Skin of body (tissue), 3 donors: ENCODE measurements at places on chromosomes 5 and 9. TPM values are rescaled to one million over a fixed set of nuclear protein-coding genes. Genes with fewer than 3 reads are reported as not detected.

Gene PRDM9
- not detected for total RNA-seq

DNA sequence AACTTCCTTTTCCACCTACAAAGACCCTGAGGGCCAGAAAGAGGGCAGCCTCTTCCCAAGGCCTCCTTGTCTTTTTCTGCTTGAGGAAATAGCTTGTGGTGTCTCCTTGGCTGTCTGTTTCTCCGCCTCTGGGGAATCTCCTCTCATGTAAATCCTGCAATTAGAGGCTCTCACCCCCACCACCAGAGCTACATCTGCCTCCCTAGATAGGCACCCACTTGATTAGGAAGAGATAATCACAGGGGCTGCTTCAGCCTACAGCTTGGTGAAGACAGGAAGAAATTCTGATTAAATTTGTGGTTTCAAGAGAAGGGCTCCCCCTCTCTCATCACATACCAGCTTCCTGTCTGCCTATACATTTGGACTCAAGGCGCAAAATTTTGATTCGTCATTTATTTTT, 75.6 kb downstream of the TLR4 start:
- DNase-seq: no peak

DNA sequence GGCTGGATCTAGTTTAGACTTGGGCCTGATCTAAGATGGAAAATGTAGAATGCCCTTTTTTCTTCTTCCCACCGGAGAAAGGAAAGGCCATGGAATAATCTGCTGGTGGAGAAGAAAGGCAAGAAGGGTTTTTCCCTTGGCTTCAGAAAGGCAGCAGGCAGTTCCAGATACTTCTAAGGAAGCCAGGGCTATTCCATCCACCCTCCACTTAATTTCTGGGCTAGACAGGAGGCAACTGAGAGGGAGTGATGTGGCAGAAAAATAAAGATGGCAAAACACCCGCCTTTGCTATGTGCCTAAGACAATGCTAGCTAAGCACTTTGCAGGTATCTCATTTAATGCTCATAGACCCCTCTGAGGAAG, 9.9 kb downstream of the MYOZ3 start:
- no peak for DNase-seq

DNA sequence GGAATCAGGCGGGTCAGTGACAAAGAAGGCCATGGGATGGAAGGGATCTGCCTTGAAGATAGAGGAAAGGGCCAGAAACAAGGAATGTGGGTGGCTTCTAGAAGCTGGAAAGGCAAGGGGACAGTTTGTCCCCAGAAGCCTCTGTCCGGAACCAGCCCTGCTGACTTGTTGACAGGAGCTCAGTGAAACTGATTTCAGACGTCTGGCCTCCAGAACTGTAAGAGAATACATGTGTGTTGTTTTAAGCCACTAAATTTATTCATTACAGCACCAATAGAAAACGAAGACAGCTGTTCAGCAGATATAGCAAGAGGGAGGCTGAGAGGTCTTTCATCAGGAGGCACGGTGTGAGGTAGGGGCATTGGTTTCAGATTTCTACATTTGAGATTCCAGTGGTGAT, 422.5 kb downstream of the KDM4C start:
- DNase-seq: no peak

- no peak for DNase-seq
Observed at GRCh38 chr5:144035046-144035740, 135.3 kb downstream of the YIPF5 start.

GRCh38 chr5:43491326-43491725, 7.7 kb upstream of the TMEM267 start:
- DNase-seq: no peak

Gene SHOC1
- 0.79 TPM for total RNA-seq

DNA sequence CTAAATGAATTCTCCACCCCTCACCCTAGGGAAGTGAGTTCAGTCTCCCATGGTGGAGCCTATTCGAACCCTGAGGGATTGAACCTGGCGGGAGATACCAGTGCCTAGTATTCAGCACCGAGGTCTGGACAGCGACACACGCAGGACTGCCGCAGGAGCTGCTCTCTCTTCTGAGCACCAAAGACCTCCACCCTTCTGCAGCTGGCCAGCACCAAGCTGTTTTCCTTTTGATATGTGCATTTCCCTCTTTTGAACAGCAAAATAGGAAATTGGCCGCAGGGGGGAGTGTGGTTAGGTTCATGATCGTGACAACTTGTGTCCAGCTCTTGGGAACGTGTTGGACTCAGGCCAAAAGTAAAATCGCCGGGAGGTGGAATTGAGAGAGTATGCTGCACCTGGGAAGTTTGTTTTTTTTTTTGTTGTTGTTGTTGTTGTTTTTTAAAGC, 1.2 kb upstream of the PCSK1 start:
- peak; percentile 25 for DNase-seq

- no peak for DNase-seq
Observed at GRCh38 chr5:60514152-60514551, 185.8 kb downstream of the DEPDC1B start.

- no peak for DNase-seq
Observed at GRCh38 chr9:136095070-136096058, at the start of gene NACC2. Gene NACC2, minus strand, starts transcription at chr9:136095289. Its CDS starts 44,768 bp downstream, at chr9:136050521.

DNA sequence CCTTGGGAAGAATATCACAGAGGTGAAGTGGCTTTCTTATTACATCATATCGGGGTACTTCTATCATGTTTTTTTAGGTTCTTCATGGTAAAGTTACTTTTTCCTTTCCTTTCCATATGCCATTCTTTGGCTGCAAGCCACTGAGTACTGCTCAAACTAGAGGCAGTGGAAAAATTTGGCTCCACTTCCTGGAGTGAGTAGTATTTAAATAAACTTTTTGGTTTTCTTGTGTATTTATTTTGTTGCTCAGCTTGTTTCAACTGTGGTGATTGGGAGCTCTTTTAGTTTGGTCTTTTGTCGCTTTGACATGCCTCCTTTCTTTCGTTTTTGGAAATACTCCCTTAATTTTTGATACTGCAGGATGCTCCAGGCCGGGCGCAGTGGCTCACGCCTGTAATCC, 69.8 kb downstream of the WDR70 start:
- DNase-seq: no peak

DNA sequence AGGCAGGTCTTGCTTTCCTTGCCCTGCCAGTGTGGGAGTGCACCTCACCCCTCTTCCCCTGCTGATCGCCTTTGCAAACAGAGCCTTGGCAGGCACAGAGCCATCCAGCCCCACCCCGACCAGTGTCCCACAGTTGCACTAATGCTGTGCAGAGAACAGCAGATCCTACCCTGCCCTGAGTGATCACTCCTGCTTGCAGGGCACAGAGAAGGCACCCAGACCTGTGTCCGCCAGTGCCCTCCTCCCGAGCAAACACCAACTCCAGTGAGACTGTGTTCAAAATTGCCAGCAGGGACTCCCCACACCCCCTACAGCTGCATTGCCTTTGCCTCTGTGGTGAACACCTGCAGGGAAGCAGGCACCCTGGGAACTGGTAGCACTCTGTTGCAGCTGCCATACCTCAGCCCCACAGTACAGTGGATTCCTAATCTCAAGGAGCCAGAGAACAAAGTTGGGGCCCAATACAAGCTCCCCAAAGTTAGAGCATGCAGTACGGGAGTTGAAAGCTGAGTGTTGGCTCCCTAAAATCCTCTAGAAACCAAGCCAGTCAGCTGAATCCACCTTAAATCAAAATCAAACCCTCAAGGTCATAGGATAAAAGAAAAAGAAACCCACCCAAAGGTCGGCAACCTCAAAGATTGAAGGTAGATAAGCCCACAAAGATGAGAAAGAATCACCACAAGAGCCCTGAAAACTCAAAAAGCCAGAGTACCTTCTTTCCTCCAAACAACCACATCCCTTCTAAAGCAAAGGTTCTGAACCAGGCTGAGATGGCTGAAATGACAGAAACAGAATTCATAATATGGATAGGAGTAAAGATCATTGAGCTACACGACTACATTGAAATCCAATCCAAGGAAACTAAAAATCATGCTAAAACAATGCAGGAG, 92.9 kb upstream of the PIK3R1 start:
- no peak for DNase-seq

GRCh38 chr5:104297076-104297475, 734.5 kb upstream of the NUDT12 start:
- no peak for DNase-seq

- DNase-seq: peak; percentile 24
Observed at GRCh38 chr5:160938532-160938931, 86.5 kb upstream of the ATP10B start.

Gene PPIC
- 25.5 TPM for total RNA-seq

- no peak for DNase-seq
Observed at GRCh38 chr5:6784481-6784880, 71.2 kb downstream of the TENT4A start.

DNA sequence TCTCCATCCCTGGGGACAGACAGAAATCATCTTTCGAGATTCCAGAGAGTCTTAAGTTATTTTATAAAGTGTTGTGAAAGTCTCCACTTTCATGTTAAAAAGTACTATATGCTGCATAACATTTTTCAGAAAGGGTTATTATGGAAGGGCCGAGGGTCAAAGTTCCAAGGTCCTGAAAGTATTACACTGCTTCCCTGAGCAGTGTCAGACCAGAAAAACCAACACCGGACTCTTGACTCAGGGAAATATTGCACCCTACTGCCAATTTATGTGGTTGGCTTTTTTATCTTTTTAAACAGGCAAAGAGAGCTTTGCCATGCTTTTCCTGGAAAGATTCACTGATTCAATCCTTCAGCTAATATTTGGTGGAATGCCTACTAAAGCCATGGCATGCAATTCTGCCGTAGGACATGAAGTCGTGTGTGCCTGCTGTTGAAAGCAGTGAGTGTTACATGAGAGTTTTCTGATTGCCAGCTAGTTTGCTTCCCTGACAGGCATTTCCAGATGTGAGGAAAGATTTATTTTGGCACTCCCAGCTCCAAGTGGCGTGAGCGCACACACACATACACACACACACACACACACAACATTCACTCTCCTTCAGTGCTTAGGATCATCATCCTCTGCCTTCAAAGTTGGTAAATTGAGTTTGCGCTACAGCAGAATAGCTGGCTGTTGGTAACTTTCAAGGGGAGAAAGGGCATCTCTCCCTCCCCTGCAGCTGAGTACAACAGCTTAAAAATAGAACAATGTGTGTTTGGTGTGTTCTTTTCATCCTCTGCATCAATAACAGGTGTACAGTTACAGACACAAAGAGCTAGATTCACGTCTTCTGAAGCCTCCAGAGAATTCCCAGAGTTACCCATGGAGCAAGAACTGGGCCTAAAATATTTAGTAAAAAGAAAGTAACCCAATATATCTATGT, 45.6 kb downstream of the SLC1A3 start:
- DNase-seq: peak; percentile 72

DNA sequence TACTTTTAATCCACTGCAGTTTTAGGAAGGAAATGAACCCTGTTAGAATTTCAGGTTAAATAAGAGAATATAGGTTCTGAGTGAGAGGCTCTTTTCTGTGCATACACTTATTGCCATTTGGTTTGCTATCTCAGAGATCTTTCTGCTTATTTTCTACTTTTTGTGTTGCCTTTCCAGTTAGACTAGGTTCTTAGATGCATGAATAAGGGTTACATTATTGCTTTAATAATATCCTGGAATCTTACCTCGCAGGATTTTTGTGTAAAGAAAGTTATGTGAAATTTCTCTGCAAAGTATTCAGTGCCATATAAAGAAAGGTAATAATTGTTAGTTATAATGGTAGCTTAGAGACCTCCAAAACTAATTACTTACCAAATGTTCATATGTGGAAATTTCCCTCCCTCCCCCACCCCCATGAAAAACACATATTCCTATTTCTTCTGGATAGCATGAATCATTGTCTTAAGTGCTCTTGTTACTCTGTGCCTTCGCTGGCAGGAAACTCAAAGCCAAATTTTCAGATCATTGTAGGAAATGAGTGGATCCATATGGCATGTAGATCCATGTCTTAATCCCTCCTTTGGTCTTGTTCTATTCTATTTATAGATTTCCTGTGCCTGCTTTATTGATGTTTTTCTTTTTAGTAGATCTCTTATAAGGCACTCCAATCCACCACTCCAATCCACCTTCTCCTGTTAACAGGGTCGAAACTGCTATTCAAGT, 2.7 kb upstream of the APBA1 start:
- DNase-seq: peak; percentile 37

GRCh38 chr5:115977096-115977495, 14.8 kb downstream of the LVRN start:
- DNase-seq: no peak

Gene DMRT3
- total RNA-seq: not detected

- no peak for DNase-seq
Observed at GRCh38 chr9:137814841-137815240, 62.7 kb upstream of the CACNA1B start.

GRCh38 chr9:130010151-130010988, 32.6 kb downstream of the FNBP1 start:
- DNase-seq: no peak

GRCh38 chr5:97846643-97847042, 663.6 kb upstream of the RIOK2 start:
- no peak for DNase-seq

DNA sequence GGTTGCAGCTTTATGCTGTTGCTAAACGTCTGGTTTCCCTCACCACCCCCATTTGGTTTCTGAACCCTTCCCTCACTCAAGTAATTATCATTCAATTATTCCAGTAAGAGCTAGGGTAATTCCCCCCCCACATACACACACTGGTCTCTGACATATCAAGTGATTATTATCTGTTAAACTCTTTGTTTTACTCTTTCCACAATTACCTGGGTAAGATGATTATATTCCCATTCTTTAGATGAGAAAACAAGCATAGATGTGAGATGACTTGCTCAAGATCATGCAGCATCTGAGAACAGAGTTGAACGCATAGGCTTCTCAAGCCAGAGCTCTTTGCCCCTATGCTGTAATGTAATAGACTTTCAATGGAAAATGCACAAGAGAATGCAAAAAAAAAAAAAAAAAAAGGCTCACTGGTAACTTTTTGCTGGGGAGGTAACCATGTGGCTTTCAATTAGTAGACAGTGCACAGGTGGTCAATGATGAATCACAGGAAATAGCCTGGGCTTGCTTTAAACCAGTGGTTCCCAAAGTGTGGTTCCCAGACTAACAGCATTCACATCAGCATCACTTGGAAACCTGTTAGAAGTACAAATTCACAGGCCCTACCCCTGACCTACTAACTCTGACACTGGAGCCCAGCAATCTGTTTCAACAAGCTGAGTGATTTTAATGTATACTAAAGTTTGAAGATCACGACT, 87.6 kb downstream of the PIK3R1 start:
- DNase-seq: no peak

- DNase-seq: no peak
Observed at GRCh38 chr5:31645420-31646081, 6.6 kb downstream of the PDZD2 start.

Gene DAB2IP
- 12.8 TPM for total RNA-seq

DNA sequence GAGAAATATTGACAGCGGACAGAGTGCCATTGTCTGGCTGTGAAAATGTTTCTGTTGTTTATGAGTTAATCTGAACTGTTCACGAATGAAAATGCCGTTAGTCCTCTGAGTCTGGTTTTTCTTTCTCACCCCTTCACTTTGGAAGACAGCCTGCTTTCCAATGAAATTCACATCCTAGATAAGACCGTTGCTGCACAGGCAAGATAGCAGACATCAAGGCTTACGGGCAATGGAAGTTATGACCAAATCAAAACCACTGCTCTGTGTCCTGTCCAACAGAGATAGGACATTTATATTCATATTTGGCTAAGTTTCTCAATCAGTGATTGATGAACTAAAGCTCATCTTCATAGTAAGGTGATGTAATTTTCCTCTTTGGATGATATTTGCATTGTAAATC, 180.0 kb upstream of the DMAC1 start:
- no peak for DNase-seq

Gene SLC24A2
- 0.30 TPM for total RNA-seq

- no peak for DNase-seq
Observed at GRCh38 chr5:19140276-19140675, 847.7 kb downstream of the CDH18 start.

Gene SMIM33
- total RNA-seq: not detected

Gene RGS7BP
- total RNA-seq: 0.89 TPM

- DNase-seq: no peak
Observed at GRCh38 chr5:180216646-180217171, 7.7 kb upstream of the RASGEF1C start.

Gene PGGT1B
- total RNA-seq: 13.1 TPM

Gene CATSPER3
- not detected for total RNA-seq
